Sciatic nerve (tissue), 2 donors: ENCODE measurements at places on chromosomes 7 and 10.
A peak's percentile ranks its signal among the peaks of the same experiment; 100 is the strongest.

DNA sequence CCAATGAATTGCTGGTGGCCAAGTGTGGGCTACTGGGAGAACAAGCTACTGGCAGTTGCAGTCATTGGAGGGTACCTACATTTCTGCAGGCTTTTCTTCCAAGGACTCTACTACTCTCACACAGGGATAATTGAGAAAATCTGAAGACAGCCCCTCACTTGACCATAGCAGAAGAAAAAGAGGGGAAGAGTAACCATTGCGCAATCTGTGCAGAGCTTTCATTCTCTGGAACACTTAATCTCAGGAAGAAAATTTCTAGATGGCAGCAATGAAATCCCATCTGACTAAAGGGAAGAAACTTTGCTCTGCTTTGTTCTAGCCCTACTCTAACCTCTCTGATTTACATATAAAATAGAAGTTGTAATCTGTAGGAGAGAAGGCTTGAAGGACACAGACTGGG, 1239.6 kb upstream of the SORCS1 start:
- DNase-seq, result no peak

DNA sequence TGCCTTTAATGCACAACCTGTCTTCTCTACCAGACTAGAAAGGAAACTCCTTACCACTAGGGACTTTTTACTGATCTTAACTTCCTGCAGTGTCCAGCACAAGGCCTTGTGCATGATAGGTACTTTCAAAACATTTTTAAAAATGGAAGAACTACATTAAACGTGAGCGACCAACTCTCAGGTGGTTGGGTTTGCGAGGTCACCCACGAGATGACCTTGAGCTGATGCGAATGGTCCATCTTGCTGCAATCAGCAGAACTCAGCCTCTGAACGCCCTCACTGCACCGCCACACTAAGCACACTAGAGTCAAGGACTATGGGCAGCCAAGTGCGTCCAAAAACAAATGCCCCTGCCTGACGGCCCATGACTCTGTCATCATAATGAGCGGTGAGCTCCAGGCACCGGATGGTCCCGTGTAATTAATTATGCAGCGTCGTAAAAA, 34.9 kb upstream of the PTF1A start:
- no peak for DNase-seq

DNA sequence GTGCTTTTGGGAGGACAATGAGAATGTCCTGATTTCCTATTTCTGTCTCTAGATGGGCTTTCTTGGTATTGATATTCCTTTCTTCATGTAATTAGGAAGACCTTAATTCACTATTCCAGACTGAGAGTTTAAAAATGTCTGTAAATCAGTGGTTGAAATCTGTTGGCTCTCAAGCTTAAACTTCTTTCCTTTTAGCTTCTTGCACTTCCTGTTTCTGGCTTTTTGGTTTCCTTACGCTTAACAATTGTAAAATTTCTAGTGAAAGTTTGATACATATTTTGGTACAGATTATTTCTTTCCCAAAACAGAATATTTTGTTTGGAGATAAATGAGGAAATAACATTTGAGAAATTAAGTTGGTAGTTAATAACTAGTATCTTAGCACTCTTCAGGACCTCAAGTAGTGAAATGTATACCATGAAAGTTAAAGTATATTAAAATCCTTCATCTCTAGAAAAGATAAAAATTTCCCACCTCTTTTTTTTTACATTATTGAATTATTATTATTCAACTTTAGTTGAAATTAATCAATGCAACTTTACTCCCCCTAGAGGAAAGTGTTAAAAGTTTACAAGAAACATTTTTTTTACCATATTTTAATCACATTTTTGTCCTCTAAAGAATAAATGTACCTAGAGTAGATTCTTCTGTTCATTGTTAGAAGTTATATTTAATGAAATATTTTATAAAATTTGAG, 137.2 kb downstream of the PHTF2 start:
- DNase-seq, result no peak

DNA sequence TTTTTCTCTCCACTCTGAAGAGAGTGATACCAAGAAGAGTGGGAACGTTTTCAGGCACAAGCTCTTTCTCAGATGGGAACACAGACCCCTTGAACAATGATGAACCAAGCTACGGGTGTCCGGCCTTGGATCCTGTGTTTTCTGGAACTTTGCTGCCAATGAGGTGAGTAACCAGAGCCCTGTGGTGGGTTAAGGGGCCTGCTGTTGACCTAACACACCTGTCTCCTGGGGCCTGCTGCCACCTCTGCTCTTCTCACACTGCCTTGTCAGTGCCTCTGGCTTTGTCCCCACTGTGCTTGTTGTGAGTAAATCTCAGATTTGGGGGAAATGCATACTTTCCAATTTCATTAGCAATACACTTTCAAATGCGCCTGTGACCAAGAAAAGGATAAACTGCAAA, 1.4 kb upstream of the PKD1L1 start:
- DNase-seq, result no peak

DNA sequence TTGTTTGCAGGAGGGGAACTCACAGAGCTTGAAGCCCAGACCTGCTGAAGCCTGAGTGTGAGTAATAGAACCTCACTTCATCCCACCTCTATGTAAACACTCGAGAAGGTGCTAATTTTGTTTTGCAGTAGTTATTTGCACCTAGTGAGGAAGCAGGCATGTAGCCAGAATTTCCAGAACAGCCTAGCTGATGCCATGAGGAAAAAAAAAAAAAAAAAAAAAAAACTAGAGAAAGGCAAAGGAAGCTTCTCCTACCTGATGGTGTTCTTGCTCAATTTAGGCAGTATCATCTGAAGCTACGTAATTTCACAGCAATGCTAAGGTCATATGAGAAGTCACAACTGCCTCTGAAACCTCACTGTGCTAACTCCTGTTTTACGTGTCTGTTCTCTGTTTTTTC, 13.6 kb upstream of the GPR37 start:
- no peak for DNase-seq

- DNase-seq, result no peak
These were observed 32.7 kb downstream of the EEPD1 start for GRCh38 chr7:36185756-36186155.

- DNase-seq, result peak; percentile 84
These were observed at the start of gene ASB13 for GRCh38 chr10:5666008-5666840. Gene ASB13 (minus strand): TSS chr10:5666595. CDS start chr10:5666551, 44 bp downstream.

DNA sequence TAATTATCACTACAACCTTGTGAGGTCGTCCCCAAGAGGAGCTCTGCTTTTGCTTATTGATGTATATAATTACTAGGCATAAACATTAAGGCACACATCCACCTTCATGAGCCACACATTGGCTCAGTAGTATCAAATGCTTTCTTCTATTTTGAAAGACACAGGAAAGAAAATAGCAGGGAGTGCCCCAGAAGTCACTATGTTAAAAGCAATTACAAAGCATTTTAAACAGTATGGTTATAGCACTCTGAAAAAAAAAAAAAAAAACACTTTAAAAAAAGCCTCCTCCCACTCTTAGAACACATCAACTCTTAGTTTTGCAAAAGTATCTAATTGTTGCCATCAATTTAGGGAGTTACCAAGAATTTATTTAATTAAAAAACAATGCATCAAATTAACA, 474.2 kb downstream of the PARD3 start:
- no peak for DNase-seq

- no peak for DNase-seq
These were observed 12.8 kb downstream of the NRAP start for GRCh38 chr10:113651021-113651420.

DNA sequence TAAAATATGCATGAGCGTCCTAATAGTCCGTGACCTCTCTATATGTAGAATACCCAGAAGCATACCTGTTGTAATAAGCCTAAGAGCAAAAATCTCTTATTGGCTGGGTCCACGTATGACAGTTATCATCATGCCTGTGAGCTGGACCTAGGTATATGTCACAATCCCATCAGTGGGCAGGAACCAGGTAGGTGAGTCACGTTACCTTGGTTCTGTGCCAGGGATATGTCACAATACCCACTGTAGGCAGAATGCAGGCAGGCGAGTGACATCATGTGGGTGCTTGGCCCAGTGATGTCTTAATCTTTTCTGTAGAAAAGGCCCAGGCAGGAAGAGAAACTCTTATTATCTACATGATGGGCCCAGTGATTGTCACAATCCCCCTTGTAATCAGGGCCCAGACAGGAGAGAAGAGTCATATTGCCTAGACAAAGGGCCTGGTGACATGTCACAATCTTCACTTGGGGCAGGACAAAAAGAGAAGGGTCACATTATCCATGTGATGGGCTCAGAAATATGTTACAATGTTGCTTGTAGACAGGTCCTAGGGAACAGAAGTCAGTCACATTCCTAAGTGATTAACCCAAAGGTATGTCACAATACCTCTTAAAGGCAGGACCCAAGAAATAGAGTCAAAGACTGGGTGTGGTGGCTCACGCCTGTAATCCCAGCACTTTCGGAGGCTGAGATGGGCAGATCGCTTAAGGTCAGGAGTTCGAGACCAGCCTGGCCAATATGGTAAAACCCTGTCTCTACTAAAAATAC, 12.9 kb upstream of the ZNF736 start:
- DNase-seq, result no peak

DNA sequence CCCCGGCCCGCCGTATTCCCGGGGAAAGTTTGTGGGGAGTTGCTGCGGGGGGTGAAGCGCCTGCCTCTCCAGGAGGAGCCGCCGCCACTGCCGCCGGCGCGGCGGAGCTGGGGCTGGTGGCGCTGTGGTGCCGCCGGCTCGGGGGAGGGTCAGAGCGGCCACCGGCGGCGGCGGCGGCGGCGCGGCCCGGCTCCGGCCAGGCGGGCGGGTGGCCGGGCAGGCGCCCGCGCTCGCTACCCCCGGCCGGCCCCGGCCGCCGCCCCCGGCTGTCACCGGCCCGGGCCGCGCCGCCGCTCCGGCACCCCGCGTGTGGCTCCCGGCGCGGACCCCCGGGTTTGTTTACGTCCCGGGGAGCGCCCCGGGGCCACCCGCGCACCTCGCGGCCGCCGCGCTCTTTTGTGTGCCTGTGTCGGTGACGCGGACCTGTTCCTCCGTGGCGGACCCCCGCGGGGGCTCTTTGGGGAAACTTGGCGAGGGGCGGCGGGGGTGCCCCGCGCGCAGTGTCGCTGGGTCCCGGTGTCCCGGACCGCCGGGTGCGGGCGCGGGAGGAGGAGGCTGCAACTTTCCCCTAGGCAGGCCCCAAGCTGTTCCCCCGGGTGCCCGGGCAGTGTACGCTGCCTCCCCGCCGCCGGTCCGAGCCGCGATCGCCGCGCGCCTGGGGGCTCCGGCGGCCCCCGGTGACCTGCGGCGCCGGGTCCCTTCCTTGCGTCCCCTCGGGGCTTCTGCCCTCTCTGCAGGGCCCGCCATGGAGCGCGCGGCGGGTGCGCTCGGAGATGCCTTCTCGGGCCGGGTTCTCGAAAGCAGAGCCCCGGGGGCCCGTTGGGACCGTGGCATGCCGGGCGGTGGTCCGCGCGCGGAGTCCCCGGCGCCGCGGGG, 593 bp upstream of the CUX1 start:
- DNase-seq, result peak; percentile 76

- no peak for DNase-seq
These were observed 103.7 kb downstream of the SKIDA1 start for GRCh38 chr10:21421794-21422193.

GRCh38 chr10:124321433-124322089, 97.2 kb downstream of the OAT start:
- no peak for DNase-seq

DNA sequence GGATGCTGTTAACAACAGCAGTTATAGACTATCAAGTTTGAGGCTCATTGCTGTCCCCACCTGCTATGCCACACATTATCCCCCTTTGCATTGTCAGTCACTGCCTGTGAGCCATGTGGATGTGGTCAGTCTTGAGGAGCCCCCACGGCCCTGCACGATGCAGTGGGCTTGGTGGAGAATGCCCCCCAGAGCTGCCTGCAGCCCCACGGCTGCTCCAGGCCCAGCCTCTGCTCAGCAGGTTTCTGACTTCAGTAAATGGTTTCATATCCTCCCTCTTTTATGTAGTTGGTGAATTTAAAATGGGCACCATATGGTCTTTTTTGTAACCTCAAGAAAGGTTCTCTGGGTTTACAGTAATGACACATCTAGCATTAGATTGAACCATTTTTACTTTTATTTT, 164.1 kb downstream of the EBF3 start:
- DNase-seq, result no peak

- DNase-seq, result no peak
These were observed 47.8 kb upstream of the TMEM213 start for GRCh38 chr7:138749960-138750359.

DNA sequence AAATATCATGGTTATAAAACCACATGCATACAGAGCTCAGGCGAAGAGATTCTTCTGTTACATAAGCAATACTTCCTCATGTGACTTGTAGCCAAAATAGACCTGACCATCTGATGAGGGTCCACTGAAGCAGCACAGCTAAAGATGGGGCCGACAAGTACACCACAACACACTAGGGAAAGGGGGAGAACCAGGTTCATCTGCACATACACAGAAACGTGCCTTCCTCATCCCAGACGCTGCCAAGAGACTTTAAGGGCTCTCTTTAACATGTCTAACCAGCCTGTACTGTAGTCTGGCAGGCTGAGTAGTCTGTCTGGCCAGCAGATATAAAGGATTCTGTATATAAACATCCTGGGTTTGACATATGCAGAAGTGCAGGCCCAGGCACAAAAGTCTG, 30.3 kb downstream of the ERCC6 start:
- DNase-seq, result no peak

GRCh38 chr7:157841773-157842370, 505.1 kb downstream of the DNAJB6 start:
- no peak for DNase-seq

GRCh38 chr10:57806675-57807074, 461.0 kb downstream of the IPMK start:
- no peak for DNase-seq

DNA sequence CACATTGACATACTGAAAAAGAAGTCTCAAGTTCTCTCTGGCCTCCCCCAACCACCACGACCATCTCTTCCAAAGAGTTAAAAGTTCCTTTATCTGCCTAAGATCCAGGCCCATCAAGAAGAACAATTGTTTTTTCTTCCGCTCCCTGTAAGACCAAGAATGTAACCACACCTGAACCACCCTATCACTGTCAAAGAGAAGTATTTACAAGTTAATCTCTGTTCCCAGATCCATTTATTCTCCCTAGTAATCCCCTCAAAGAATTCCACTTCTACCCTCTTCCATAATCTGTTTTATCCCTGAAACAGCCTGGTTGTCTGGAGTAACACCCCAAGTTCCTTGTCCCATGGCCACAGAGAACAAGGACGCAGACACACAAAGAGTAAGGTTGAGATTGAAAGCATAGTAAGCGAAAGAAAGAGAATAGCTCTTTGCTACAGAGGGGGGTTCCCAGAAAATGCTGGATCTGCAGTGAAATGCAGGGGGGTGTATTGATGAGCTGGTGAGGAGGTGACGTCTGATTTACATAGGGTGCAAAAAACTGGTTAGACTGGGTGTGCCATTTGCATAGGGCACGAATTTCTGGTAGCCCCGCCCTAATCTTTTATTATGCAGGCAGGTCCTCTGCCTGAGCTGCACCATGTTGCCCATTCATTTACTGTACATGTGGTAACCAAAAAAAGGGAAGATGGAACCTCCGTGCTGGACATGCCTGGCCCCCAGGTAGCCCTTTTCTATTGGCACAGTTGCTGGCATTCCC, 122.0 kb downstream of the SKIDA1 start:
- DNase-seq, result no peak

DNA sequence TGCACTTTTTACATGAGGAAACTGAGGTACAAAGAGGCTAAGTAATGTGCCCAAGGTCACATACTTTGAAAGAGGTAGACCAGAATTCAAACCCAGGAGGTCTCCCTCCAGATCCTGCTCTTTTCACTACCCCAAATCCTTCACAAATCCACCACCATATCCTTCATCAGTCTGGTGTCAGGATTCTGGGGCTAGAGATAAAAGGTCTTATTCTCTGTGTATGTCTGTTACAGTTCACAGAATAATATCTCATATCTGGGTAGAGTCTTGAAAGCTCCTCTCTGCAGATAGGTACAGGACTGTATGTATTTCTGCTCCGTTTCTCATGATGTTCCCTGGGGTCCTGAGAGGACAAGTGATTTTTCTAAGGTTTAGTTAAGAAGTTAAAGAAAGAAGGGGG, 4.9 kb downstream of the PIK3CG start:
- no peak for DNase-seq
